Fibroblast of skin of back (primary cell): ENCODE measurements at places on chromosomes 3 and 15.

DNA sequence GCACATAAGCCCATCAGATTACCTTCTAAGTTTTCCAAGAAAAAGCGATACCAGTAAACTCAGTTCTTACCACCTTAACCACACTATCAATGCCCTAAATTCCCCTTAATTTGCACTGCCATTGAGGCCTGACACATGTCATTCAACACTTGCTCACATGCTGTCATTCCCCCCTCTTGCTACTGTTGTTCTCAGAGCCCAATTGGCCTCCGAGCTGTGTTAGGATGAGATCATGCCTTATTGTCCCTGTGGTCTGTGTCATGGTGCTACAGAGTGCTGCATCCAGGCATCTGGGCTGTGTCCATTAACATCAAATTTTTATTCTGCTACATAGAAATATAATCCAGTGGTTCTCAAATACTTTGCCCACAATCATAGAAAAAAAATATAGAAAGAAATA lies 213.6 kb downstream of the SSR3 start:
- no peak for DNase-seq

- peak; percentile 30 for DNase-seq
These were observed 272.9 kb upstream of the KCNMB2 start for GRCh38 chr3:178263236-178263916.

DNA sequence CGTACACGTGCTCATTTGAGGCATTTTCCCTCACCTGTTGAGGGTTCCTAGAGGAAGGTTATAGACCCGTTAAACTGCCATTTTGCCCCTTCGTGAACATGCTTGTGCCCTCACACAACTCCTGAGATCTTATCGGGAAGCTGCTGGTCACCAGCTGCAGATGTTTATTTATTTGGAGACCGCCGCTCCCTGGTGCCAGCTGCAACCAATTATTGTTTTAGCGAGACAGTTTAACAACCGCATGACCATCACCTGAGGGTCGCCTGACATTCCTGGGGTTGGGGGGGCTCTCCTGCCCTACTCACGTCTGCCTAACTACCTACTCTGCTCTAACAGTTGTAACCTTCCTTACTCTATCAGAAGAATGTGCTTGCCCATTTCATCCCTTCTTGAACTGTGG lies 292.5 kb downstream of the MCTP2 start:
- DNase-seq = no peak

- DNase-seq = peak; percentile 6
These were observed 41.7 kb downstream of the CADPS start for GRCh38 chr3:62833538-62833937.
